ENCODE measurements at places on chromosomes 3 and 15.

- no peak for DNase-seq
These were observed 104.0 kb upstream of the SMAD3 start for GRCh38 chr15:66961407-66961884.

- DNase-seq = no peak
These were observed 49.5 kb upstream of the GK5 start for GRCh38 chr3:142274908-142275307.

GRCh38 chr15:83164111-83164770 is 43.4 kb downstream of the HDGFL3 start:
- no peak for DNase-seq

DNA sequence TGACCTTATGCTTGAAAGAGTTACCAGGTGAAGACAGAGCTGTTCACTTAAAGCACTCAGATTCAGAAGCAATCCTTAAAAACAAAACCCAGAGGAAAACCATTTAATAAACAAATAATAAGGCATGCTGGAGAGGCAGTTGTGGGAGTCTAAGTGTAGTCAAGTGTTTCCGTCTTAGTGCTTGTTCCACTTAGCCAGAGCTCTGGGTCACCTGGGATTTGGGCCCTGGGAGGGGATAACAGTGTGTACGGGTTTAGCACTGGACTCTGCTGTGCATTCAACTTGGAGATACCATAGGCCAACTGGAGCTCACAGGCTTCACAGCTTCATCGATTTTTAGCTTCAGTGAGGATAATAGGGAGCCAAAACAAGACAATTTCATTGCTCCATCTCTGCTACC is 444.6 kb downstream of the CNTN4 start:
- DNase-seq = no peak

DNA sequence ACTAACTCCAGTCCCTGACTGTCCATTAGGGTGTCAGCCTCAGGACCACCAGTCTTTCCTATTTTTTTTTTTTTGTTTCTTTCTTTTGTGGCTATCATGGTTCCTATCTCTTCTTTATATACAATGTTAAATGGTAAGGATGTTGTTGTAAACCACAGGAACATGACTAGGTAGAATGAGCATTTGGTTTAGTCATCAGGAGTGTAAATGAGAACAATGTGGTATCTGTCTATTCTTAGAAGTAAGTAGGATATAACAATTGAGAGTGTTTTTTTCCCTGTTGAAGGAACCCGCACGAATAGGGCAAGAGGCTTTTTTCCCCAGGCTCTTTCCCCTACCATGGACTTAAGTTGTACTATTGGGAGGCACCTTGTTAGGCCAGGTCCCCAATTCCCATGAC is 880.3 kb upstream of the GBE1 start:
- DNase-seq = no peak

- no peak for DNase-seq
These were observed 152.0 kb downstream of the WNT7A start for GRCh38 chr3:13727890-13728289.

DNA sequence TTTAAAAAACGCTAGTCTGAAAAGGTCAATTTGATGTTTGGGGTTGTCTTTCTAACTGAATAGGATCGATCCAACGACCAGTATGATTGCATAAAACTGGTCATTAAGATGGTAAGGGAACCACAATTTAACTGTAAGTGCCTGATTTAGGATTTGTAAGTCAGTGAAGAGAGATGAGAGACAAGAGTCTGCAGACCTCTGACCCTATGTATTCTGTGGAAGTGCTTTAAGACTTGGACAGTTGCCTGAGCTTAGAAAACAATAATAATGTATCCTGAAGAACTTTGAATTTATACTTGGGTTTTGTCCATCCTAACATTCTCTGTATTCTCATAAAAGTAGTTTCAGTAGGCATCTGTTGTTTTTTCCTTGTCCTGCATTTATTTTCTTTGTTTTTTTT is 221.4 kb upstream of the SUCLG2 start:
- no peak for DNase-seq

- no peak for DNase-seq
These were observed 40.2 kb downstream of the RASGRF1 start for GRCh38 chr15:79050341-79050740.

- DNase-seq = no peak
These were observed 128.6 kb downstream of the ABI3BP start for GRCh38 chr3:100864471-100865250.

DNA sequence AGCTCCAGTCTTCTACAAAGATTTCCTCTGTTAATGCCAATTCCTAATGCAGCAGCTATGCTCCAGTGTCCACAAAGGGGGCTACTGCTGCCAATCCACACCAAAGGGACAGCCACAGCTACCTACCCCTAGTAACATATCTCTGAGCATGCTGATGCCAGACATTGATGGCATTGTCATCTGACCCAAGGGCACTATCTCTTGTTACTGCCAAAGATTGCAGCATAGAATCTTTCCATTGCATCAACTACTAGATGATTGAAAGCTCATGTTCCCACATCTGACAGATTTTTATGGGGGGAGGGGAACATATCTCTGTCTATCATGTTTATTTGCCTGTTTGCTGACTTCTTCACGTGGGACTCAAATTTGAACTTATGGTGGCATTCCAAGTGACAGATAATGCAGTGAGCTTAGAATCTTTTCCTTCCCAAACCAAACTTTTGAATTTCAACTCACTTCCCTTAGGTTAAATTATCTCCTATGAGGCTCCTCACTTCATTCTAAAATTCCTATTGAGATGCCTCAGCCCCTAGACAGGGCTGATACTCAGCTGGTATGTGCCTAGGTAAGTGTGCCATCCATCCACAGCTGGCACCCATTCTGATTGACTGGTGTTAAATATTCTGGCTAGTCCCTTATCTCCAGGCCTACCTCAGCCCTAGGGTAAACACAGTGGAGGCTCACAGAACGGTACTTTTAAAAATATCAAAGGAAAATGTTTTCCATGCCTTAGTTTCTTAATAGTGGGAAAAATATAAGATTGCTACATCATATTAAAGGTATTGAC is 100.3 kb downstream of the STRIT1 start:
- no peak for DNase-seq
